Activated naive CD4-positive, alpha-beta T cell treated with Interleukin-2 at 50 U/mL for 16 hours (primary cell): ENCODE measurements at places on chromosomes 16 and 17.

- no peak for DNase-seq
These were observed 1.6 kb upstream of the HOXB7 start for GRCh38 chr17:48612456-48612853.

- DNase-seq, result no peak
These were observed 279.5 kb downstream of the KIF2B start for GRCh38 chr17:54102246-54102645.

- DNase-seq, result no peak
These were observed 27.1 kb downstream of the CRAMP1 start for GRCh38 chr16:1639282-1639681.

DNA sequence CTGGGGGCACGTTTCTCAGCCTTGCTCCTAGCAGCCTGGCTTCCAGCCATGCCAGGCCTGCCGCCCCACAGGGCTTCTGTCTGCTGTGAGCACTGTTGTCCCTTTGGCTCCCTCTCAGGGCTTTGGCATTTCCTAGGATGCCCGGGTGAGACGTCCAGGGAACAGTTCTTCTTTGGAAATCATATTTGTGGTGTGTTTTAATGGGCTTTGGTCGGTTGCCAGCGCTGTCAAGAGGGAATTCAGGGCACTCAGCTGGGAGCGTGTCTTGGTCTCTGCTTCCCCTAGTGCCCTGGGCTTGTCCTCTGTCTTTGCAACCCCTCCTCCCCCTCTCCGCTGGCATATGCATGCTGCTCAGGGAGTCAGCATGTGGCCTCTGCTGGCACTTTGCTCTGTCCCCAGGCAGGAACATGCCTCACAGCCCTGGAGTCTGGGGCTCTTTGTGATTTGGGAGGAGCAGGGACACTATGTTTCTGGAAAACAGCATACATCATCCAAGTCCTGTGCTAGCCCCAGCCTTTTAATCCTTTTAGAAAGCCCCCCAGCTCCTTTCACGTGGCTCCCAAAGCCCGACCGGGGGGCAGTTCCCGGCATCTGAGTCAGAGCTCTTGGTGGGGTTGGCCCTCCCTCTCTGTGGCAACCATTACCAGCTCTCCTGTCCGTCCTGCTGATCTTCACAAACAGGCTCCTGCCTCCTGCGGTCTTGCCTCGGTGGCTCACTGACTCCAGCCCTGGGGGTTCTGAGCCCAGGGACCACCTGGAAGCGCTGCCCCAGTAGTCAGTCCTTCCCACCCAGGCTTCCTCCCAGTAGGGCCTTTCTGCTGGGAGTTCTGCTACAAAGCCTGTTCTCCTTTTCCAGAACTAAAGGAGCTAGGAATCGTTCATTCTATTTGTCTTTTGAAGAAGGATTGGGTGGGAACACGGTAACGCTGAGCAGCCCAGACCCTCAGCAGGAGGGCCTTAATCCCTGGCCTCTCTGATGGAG lies 26.7 kb downstream of the SAP30BP start:
- DNase-seq, result no peak

DNA sequence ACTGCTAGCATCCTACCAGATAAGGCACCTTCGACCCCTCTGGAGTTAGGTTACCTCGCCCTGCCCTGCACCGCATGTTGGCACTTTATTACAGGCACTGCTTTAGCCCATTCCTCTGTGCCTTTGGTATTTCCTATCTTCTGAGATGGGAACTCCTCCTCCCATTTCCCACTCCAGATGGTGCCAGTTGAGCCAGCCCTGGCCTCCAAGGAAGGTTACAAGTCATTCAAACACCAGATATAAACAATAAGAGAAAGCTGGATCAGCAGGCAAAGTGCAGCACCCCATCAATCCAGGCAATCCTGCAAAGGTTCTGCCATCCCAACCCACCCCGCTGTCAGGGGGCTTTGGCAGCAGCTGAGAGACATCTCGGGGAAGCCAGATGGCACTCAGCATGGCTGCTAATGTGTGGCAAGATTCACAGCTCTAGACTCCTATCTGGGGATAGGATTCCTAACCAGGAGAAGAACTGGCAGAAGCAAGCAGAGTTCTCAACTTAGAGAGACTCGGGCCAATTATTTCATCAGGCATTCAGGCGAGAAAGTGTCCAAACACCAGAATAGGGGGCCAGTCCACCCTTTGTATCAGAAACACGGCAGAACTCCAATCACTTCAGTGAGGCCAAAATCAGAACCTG lies 113.0 kb downstream of the COPRS start:
- DNase-seq, result no peak
